ENCODE measurements at places on chromosomes 1 and 21.

DNA sequence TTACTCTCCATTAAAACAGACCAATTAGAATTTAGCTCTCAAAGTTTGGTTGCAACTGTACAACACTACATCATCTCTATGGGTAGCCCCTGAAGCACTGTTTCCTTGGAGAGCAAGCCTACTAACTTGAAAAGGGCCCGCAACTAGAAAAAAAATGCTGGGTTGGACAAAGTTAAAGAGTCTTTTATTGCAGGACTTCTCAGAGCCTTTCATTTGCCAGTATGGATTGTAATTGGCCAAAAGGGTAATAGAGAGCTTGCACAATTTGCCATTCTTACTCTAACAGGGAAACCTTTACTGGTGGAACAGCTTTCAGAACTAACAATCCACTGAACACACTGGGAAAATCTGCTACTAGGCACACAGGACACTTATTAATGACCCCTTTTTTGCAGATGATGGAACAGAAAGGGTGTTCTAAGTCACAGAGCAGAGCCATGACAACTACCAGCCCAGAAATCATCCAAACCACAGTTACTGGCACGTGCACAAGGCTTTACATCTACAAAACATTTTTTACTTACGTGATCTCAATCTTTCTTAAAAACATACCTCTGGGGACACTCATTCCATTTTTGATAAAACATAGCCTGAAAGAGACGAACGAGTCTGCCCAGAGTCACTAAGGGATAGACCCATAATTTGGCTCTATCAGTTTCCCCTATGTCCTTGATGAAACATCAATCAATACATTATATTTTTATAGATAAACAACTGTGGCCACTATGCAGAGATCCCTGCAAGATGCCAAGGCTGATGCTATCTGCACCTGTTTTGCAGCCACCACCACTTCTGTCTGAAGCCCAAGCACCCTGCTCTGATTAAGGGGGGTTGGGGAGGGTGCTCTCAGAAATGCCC lies 176.3 kb upstream of the EDN2 start:
- no peak for DNase-seq

DNA sequence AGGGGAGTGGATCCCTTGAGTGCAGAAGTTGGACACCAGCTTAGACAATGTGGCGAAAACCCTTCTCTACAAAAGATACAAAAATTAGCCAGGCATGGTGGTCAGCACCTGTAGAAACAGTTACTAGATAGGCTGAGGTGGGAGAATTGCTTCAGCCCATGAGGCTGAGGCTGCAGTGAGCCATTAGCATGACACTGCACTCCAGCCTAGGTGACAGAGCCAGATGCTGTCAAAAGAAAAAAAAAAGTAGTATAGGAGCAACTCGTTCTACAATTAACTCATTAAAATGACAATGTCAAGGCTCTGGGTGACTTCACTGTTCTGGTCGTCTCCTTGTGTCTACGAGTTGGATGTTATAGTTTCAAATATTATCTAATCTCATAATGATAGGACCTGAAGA lies 370.6 kb upstream of the NCAM2 start:
- no peak for DNase-seq

DNA sequence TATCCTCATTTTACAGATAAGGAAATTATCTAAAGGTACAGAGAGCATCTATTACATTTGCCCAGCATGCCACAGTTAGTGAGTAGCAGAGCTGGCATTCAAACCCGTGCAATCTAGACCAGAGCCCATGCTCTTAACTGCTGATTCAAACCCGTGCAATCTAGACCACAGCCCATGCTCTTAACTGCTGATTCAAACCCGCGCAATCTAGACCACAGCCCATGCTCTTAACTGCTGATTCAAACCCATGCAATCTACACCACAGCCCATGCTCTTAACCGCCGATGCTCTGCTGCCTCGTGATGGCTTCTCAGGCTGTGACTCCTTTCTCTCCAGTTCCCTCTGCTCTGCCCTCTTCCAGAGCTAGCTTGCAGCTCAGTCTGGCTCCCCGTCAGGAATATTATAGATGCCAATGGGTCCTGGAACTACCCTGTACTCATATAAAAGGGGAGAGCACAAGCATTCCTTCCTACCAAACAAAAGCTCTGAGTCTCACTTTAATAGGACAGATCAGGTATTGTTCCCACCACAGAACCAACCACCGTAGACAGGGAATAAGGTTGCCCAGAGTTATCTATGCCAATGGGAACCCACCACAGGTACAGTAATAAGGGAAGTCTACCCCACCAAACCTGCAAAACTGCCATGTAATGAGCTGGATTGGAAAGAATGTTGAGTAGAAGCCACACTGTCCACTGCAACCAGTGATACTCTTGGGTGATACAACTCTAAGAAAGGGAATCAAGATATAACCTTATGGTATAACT lies 78.4 kb downstream of the SMYD3 start:
- DNase-seq, result peak; percentile 2

DNA sequence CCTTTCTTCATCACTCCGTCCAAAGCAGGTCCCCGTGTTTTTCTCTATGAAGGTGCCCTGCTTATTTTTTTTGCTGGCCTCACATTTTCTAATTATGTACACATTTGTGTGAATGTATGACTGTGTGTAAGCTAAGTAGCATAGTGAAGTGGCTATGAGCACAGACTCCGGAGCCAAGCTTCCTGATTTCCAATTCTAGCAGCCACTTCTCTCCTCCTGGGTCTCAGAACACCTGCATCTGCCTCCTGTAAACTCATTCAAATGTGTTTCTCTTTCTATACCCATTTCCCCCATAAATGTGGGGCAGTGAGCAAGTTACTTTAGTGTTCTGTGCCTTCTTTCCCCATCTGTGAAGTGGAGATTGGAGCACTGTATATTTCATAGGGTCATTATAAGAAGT lies 2.1 kb downstream of the SLAMF6 start:
- DNase-seq, result no peak

GRCh38 chr1:78843546-78843945 lies 163.0 kb downstream of the ADGRL4 start:
- no peak for DNase-seq

- no peak for DNase-seq
These were observed 47.8 kb upstream of the SRSF10 start for GRCh38 chr1:24027838-24028468.

DNA sequence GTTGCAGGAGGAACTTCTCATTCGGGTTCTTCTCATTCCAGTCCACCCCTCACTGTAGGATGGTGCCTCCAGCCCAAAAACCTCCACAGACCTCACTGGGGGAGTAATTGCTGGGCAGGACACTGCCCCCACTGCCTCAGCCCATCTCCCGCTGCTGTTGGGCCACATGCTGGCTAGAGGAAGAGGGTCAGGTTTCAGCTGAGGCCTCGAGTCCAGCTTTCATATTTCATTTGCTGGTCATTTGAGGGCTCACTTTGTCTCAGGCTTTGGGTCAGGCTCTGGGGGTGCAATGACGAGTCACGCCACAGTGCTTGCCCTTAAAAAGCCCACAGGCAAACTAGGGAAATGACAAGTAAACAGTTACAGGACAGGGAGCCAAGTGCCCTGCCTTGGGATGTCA lies 9.3 kb downstream of the CDK18 start:
- no peak for DNase-seq

DNA sequence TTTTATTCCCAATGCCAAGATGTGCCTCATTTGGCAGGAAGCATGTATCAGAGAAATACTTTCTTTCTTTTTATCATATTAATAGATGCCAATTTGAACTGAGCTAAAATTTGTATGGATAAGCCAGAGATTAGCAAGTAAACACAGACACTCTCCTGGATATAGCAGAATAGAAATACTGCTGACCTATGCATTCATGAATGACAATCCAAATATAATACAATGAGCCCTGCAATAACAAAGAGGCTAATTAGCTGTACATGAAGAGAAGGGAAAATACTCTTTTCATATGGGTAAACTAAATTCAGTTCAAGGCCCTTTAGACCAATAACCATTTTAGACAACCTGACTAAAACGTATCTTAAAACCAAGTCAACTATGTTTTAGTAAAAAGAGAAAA lies 388.1 kb upstream of the NR5A2 start:
- DNase-seq, result no peak

DNA sequence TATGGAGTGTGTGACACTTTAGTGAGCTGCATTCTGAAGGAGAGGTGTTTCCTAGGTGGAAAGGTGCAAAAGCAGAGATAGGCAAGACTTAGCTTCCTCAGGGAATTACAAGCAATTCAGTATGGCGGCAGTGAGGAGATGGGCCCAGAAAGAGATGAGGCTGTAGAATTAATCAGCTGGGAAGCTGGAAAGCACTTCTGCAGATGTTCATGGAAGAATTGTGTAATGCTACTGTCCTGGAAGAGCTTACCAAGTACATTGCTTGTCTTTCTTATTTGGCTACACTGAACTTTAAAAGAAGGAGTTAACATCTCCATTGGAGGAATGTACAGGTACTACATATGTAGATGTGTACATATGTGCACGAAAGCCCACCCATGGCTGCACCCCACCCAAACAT lies 103.7 kb upstream of the DPT start:
- no peak for DNase-seq

DNA sequence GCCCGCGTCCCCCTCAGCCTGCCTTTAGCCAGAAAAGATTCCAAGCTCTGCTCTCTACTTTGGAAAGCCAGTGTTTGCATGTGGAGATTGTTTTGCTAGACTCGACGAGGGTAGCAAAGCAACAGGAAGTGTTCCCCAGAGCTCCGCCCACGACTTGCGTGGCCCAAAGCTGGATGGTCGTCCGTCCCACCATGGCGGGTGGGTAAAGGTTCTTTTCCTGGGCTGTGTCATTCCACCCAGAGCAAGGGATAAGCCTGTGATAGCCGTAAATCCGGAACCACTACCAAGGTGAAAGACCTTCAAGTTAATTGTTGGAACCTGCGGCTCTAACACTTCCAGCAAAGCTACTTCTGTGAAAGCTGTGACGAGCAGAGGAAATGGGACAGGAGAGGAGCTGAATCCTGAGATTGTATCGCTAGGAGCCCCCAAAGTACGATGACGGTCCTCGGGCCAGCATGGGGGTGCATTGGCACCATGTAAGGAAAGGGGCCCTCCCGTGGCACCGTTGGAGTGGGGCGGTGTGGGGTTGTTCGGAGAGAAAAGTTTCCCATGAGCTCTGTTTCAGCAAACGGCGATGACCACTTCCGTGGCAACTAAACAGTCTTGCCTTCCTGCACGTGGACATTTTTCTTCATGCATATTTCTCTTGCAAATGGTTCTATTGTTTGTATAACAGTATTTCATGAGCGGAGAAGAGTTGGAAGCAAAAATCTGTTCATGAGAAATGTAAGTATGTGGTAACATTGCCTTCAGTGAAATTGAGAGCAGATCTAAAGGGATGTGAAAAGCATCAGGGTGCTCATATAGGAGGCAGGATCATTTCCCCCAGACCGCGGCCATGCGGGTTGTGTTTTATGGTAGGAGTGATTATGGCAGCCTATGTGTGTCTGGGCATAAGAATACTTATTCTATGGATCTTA lies 8.4 kb downstream of the MX2 start:
- peak; percentile 26 for DNase-seq

DNA sequence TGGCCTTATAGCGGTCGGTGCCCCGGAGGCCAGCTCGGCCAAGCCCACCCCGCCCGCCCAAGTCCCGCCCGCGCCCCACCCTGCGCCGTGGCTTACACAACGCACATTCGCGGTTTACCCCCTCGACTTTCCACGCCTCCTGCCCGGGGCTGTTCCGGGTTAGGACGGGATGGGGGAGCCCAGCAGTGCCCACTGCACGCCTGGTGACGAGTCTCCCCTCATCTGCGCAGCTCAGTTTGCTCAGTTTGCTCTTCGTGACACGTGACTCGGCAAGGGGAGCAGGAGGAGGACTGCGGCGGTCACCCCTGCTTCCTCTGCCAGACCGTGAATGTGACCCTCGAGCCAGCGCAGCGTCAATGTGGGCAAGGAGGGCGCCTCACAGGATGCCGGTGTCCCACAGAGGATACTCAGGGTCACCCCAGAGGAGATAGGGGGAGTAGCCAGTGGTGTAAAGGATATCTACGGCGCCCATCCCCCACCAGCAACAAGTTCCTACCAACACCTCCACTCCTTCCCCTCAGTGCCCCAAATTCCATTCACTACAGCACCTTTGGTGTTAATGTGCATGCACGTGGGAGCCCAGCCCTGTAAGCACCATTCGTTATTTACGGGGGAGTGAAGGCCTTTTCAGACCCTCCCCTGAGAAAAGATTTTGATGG lies 350 bp upstream of the S100A6 start:
- DNase-seq, result peak; percentile 76

DNA sequence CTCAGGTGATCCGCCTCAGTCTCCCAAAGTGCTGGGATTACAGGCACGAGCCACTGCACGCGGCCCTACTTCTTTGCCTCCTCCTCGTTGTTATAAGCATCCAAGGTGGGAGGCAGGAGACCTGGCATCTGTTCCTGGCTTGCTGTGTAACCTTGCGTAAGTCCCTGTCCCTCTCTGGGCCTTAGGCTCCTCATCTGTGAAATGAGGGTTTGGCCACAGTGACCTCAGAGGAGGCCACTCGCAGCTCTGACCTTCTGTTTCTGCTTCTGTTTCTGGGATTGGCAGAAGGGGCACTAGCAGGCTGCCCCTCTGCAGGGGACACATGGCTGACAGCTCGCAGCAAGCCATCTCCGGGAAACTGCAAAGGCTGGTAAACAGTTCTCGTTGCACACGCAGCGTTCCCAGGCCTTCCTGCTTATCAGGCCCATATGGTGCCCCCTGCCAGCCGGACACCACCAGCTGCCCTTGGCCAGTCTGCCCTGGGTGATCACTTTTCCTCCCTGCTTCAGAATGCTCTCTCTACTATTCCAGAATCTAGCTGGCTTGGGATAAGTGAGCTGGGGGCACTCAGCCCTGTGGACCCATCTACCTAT lies 2.6 kb upstream of the LDLRAP1 start:
- no peak for DNase-seq

DNA sequence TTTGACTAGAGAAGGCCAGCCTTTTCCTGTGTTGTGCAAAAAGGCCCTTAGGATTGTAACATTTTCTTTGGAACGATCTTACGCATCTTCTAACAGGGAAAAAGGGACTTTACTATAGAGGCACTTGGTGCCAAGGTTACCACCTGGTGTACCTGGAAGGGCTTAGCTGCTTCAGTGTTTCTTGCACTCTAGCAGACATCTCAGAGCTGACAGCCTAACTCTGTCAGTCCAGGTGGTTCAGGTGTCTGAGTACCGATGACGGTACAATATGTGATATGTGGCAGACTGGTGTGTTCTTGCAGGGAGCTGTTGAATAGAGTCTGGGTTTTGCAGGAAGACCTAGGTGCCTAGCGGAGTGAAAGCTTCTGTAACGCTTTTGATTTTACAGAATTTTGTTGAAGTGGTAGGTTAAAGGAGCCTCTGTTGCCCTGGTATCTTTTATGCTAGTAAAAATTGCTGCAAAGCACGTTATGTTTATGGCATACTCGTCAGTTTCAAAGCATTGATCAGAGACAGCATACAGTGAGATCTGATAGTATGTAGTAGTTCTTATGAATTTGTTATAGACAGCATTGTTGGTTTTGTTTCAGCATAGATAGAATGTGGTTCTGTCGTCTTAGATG lies 1.4 kb downstream of the MAGI3 start:
- peak; percentile 3 for DNase-seq

DNA sequence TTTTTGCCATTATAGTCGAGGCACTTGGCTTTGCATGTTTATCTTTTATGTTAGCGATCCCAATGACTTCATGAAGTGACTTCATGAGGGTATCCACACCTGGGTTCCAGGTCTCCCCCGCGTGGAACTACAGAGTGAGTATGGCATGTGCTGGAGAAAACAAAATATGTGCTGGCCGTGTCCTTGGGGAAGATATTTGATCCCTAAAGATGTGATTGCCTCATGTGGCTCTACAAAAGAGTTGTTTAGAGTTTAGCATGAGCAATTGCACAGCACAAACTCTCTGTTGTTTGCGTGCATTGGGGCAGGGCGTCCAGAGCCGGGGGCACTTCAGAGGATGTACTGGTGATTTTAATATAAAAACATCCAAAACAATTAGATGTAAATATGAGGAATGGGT lies 4.8 kb downstream of the IL10RB start:
- DNase-seq, result no peak

GRCh38 chr1:221907166-221907932 lies 165.5 kb upstream of the DUSP10 start:
- DNase-seq, result no peak

Measured in activated T-helper 1 cell treated with anti-CD3 and anti-CD28 coated beads, Interleukin-12 subunit alpha, Interleukin-12 subunit beta, Interleukin-2, Interleukin-4 antibody, amounts not matched to agents 30 ng/mL and 10 ng/mL and 1 ng/mL, durations not matched to agents 14 hours and 24 hours and 36 hours (primary cell).